Karpas-422 (cell line): ENCODE measurements at places on chromosomes 12 and 14. TPM values are rescaled to one million over a fixed set of nuclear protein-coding genes. Genes with fewer than 3 reads are reported as not detected.
A peak's percentile ranks its signal among the peaks of the same experiment; 100 is the strongest.

DNA sequence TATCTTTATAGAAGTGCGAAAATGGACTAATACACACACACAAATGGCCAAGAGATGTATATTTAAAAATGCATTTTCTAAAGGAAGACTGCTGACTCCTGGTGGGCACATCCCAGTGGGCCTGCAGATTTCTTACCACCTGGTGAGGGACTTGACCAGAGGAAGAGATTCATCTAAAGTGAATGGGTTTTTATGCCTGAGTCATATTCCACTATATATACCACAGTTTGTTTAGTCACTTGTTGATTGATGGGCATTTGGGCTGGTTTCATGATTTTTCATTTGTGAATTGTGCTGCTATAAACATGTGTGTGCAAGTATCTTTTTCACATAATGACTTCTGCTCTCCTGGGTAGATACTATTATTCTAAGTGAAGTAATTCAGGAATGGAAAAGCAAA is 277.3 kb downstream of the SLC16A7 start:
- H3K36me3 ChIP-seq, result no peaks in the 10 kb centered on the region
- H3K4me1 ChIP-seq, result peaks cover 14% of the 10 kb centered on the region
- no peak for DNase-seq
- H3K4me3 ChIP-seq, result no peak overlapping the region
- H3K27me3 ChIP-seq, result no peaks in the 10 kb centered on the region
- no peak overlapping the region for H3K27ac ChIP-seq

GRCh38 chr12:6631549-6631961 is 4.2 kb downstream of the LPAR5 start:
- H3K36me3 ChIP-seq, result no peaks in the 10 kb centered on the region
- peaks cover 69% of the 10 kb centered on the region for H3K4me1 ChIP-seq
- H3K27ac ChIP-seq, result peak overlapping the region; percentile 85
- DNase-seq, result peak; percentile 78
- no peaks in the 10 kb centered on the region for H3K27me3 ChIP-seq

GRCh38 chr12:6324936-6325750 is 14.7 kb downstream of the PLEKHG6 start:
- H3K27me3 ChIP-seq, result no peaks in the 10 kb centered on the region
- H3K36me3 ChIP-seq, result no peaks in the 10 kb centered on the region
- H3K4me3 ChIP-seq, result no peak overlapping the region
- no peak overlapping the region for H3K27ac ChIP-seq

GRCh38 chr14:99254328-99255009 is 17.5 kb downstream of the BCL11B start:
- no peak for DNase-seq
- no peaks in the 10 kb centered on the region for H3K27me3 ChIP-seq
- H3K4me1 ChIP-seq, result no peaks in the 10 kb centered on the region
- H3K4me3 ChIP-seq, result no peak overlapping the region

The DCN gene
- 612 and 1,580 TPM in 2 replicates for total RNA-seq

The PDE6H gene
- not detected in 2 replicates for total RNA-seq
